ENCODE measurements at places on chromosomes 16 and 17.

GRCh38 chr17:6683730-6684459, 29.3 kb downstream of the SLC13A5 start:
- no peak for DNase-seq

DNA sequence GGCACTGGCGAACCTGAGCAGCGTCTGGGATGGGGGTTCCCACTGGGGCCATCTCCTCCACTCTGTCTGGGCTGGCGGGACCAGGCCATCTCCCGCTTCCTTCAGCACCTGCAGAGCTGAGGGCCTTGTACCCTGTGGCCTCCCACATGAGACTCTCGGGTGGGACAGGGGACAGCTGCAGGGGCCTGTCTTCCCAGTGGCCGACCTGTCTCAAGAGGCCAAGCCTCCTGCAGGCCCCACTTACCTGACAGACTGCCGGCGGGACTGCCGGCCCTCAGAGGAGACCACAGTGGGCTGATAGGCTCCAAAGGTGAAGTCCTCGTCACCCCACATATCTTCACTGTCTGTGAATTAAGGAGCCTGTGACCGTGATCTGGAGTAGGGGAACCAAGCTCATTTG, 15.7 kb downstream of the FBF1 start:
- no peak for DNase-seq

GRCh38 chr17:78314683-78315354, 45.1 kb downstream of the SOCS3 start:
- no peak for DNase-seq

DNA sequence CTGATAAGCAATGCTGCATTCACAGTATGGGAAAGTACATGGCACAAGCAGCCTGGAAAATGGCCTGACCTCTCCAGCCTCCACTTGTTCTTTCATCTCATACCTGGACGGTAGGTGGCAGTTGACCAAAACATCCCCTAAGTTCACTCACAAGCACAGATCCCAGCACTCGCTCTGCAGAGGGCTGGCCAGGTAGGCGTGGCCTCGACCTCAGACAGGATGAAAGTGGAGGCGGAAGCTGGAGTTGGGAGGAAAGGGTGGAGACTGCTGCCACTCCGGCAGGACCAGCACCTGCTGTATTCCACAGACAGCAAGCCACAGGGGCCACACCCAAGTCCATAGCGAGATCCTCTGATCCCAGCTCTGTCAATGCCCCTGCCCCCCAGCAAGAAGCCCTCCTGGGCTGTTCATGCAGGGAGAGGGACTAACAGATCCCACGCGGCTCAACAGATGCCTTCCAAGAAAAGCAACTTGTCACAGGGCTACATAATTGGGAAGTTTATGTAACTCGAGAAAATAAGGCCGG, 31.3 kb downstream of the ZCCHC14 start:
- peak; percentile 67 for DNase-seq

DNA sequence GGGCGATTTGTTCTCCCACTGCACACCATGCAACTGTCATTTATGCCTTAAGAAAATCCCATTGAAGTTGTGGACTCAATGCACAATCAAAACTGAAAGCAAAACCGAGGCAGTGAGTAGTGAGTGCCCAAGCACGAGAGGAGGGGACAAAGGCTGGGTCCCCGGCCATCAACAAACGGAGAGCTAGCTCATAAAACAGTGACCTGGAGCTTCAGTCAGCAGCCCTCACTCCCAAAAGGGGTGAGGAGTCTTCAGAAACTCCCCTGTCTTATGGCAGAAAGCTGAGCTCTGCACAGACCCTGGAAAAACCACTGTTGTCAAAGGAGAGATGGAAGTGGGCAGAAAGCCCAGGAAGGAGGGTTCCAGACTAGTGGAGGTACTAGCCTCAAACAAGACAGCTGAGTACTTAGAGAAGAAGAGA, 96.9 kb downstream of the ADCY9 start:
- DNase-seq = peak; percentile 10

- DNase-seq = no peak
These were observed 45.3 kb downstream of the JPH3 start for GRCh38 chr16:87647431-87648185.

DNA sequence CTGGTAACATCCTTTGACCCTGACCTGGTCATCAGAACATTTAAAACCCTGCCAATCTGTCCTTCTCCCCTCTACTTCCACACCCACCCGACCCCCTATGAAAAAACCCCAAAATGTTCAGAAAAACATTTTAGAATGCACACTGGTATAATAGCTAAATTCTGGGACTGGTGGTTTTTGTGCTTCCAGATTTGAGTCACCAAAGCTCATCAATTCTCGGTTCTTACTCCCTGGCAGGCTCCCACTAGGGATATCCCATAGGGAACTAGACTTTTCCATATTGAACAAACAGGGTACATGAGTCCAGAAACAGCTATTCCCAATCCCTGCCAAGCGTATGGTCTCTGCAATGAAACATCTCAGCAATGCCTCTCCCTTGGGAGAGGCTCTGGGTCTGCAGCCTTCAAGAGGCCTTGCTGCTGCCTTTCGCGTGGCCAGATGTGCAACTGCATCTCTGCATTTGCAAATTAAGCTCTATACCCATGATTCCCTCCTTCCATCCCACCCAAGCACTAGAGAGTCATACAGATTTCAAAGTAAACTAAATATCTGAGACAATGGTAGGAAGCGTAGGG, 67.7 kb downstream of the SMG6 start:
- DNase-seq = no peak

All from HT1080 (cell line).